Stimulated activated CD4-positive, alpha-beta T cell treated with anti-CD3 and anti-CD28 coated beads, Interleukin-4, amount 100 ng/mL, for 1 hour (primary cell): ENCODE measurements at places on chromosomes 16 and 17.

- no peak for DNase-seq
These were observed 19.4 kb downstream of the CIBAR2 start for GRCh38 chr16:85092851-85093250.

DNA sequence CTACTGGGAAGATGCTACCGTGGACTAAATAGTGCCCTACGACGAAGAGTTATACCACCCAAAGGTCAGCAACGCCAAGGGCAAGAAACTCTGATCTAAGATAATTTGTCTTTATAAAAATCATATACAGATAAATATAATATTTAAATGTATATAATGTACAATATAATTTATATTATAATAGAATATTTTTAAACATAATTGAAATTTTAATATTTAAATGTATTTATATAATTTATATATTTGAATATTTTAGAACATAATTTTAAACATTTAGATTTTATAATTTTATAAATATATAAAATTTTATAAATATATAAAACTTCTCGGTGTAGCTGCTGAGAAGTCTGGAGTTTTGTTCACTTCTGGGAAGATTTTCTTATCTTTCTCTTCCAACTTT is 209.2 kb downstream of the FOXL1 start:
- no peak for DNase-seq

- no peak for DNase-seq
These were observed 24.6 kb upstream of the ZFP90 start for GRCh38 chr16:68514511-68514910.

DNA sequence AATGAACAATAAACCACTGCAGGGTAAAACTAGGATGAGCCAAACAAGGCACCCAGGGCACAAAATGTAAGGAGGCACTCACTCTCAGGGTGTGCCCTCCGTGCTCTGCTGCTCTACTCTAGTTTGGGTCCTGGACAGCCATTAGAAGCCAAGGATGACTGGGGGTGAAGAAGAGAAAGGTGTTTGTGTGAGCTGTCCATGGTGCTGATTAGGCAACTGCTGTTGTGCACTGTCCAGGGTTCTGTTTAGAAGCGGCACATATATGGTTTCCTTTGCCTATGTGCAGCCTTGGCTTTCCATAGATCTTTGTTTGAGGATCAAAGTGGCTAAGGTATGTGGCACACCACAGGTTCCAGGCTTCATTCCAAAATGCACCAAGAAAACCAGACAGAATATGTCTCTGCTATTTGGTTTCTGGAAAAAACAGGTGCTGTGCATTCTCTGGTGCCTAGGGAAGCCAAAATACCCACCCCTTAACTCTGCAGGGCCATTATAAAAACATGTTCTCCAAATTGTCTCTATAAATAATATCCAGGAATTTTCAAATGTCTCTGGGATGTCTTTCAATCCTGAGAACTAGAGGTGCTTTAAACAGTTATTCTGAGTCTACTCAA is 123.5 kb downstream of the CBLN1 start:
- no peak for DNase-seq

- DNase-seq, result peak; percentile 78
These were observed 701 bp downstream of the JMJD6 start for GRCh38 chr17:76725580-76726230.

DNA sequence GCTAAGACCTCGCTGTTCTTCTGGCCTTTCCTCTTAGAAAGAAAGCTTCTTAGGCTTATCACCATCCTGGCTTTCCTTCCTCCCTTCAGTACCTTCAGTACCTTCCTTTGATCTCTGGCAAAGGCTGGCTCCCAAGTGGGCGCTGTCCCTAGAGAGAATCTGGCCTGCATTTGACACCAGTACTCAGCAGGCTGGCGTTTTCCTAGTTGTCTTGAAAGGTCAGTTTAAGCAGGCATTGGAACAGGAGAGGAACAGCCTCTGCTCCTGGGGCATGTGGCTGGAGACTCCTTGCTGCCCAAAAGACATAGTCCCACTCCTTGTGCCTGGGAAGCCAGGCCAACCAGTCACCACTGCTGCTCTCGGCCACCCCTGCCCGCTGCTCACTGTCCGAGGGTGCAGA is 34.1 kb downstream of the TMEM238L start:
- DNase-seq, result no peak

- DNase-seq, result peak; percentile 76
These were observed 4.4 kb upstream of the HIC1 start for GRCh38 chr17:2050300-2051060.

- DNase-seq, result no peak
These were observed 260.5 kb downstream of the CBLN1 start for GRCh38 chr16:49021136-49021535.

DNA sequence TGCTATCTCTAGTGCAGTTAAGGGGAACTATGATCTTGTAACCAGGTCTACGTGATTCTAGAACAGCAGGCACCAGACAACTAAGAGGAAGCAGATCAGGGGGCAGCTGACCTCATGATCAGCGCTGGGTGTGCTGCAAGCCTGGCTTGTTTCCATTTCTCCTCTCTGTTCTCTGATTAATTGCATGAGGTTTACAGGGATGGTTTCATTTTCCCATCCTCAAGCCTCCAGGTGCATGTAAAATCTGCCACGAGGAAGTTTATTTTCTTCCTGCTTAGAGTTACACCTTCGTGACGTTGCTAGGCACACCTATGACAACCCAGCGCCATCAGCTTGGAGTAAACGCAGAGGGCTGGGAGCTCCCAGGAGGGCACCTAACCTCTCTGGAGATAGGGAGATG is 4.3 kb upstream of the NUPR1 start:
- DNase-seq, result no peak
